Thymus (tissue), 14 donors: ENCODE measurements at places on chromosomes 2 and 18. TPM values are rescaled to one million over a fixed set of nuclear protein-coding genes. Genes with fewer than 3 reads are reported as not detected.

The CYRIA gene
- total RNA-seq, result 4.0 TPM

The STRADB gene
- 19.5 TPM for total RNA-seq

DNA sequence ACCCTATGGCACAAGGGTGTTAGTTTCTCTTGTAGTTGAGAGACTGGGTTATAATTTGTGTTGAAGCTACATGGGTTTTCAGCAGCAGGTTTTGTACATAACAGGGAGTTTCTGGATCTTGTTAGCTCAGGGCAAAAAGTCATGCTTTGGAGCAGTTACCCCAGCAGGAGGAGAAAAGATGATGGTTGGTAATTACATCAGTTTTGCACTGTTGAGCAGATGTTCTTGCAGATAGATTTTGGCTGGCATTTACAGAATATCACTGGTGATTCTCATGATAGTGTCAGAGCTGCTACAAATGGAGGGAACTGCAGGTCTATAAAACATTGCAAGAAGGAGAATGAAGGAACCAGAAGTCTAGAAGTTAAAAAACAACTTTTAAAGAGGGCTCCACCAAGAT is 215.2 kb upstream of the ATP5MC3 start:
- no peaks in the 10 kb centered on the region for H3K27me3 ChIP-seq
- no peak overlapping the region for H3K27ac ChIP-seq
- DNase-seq, result no peak
- no peaks in the 10 kb centered on the region for H3K4me1 ChIP-seq
- H3K36me3 ChIP-seq, result no peaks in the 10 kb centered on the region

DNA sequence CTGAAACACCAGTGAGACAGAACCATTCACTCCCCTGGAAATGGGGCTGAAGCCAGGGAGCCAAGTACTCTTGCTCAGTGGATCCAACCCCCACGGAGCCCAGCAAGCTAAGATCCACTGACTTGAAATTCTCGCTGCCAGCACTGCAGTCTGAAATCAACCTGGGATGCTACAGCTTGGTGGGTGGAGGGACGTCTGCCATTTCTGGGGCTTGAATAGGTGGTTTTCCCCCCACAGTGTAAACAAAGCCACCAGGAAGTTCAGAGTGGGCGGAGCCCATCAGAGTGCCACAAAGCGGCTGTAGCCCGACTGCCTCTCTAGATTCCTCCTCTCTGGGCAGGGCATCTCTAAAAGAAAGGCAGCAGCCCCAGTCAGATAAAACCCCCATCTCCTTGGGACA is 292.8 kb downstream of the LNPK start:
- no peaks in the 10 kb centered on the region for H3K36me3 ChIP-seq
- no peak overlapping the region for H3K27ac ChIP-seq
- H3K4me3 ChIP-seq, result no peak overlapping the region
- no peaks in the 10 kb centered on the region for H3K27me3 ChIP-seq
- no peaks in the 10 kb centered on the region for H3K4me1 ChIP-seq
